ENCODE measurements at places on chromosomes 1 and 21.
A peak's percentile ranks its signal among the peaks of the same experiment; 100 is the strongest.

DNA sequence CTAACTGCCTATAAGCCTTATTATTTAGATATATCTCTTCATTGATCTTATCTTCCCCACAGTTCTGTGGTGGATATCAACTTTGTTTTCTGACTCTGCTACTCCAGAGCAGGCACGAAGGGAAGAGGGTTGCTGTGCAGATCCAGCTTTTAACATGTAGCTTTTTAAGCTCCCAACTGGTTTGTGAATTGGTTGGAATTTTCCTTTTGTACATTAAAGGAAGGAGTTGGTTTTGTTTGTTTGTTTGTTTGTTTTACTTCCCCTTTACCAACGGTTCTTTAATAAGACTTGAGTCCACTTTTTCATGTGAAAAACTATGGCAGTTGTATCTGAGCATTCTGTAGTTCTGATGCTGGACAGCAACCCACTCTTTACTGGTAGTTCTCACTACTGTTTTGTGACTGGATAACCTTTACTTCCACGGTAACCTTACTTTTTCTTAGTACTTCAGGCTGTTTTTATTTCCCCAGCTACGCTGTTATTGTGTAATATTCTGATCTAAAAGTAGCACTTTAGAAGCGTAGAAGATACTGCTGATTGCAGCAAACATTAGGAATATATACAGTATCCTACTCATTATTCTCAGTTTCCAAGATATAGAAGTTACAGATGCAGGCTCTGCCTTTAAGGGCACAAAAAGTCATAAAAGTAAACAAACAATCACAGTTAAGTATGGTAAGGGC, 1.6 kb downstream of the GNPAT start:
- DNase-seq: no peak

- DNase-seq: no peak
Observed at GRCh38 chr1:230493264-230493663, 67.1 kb upstream of the PGBD5 start.

- DNase-seq: no peak
Observed at GRCh38 chr21:41373763-41374162, 11.9 kb downstream of the MX2 start.

DNA sequence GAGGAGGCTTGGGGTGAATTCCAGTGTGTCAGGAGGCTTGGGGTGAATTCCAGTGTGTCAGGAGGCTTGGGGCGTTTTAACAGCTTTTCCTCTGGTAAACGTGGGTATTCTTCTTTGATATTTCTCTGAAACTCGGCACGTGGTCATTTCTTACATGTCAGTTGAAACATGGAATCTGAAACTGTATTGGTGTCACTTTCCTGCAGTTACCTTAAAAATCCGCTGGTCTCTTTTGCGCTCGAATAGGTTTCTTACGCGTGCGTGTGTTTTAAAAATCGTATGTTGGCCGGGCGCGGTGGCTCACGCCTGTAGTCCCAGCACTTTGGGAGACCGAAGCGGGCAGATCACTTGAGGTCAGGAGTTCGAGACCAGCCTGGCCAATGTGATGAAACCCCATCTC, 33.5 kb downstream of the PRKCZ start:
- no peak for DNase-seq

- DNase-seq: peak; percentile 65
Observed at GRCh38 chr1:64623750-64624191, 121.1 kb upstream of the RAVER2 start.

DNA sequence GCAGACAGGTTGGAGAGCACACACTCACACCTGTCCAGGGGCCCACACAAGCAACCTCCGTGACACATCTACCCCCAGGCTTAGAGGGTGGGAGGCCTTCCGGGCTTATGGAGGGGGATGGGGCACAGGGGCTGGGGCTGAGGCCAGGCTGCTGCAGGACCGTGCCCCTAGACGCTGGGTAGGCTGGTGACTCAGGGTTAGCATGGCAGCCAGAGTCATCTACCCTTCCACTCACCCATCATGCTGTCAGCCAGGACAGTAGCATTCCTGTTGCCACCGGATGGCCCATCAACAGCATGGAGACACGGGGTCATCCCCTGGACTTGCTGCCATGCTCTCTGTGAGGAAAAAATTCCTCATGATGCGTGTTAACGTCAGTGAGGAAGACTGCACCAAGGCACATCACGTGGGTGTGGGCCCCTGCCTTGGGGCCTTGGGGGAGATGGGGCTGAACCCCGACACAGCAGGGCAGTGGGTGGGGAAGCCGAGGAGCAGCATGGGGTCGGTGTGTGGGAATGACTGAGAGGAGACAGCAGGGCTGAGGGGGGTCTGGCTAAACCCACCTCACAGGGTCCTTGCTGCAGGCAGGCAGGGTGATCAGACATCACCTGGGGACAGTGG, 52.8 kb downstream of the WNT9A start:
- no peak for DNase-seq

DNA sequence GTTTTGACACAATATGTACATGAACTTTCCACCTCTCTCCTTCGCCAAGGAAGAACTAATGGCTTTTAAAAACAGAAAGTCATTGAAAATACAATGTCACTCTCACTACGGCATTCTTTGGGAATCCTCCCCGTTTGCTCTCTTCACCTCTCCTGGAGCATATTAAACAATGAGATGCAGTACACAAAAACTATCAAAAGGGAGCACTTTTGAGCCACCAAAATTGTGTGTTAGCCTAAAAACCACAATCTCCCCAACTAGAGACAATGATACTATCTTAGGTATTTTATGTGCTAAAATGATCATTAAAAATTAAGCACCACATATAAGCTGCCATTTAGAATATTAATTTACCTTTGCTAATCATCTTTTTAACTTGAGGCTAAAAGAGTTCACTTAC, 425.5 kb downstream of the KCTD3 start:
- DNase-seq: no peak

- no peak for DNase-seq
Observed at GRCh38 chr21:40053007-40053406, 185.8 kb downstream of the PCP4 start.

DNA sequence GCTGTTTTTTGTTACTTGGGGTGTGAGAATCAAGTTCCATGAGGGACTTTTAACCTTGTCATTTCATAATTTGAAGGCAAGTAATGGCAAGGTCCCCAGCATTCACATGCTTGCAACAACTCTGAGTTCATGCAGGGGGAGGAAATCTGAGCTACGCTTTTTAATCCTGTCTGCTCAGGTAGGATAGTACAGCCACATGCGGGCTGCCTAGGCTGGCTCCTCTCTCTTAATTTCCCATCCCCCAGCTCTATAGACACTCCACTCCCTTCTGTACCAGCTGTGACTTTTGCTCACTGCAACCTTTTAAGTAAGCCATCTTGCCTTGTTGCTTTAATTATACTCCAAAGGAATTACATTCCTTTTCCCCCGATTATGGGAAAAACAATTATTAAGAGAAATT, 30.1 kb downstream of the PTGFR start:
- no peak for DNase-seq

DNA sequence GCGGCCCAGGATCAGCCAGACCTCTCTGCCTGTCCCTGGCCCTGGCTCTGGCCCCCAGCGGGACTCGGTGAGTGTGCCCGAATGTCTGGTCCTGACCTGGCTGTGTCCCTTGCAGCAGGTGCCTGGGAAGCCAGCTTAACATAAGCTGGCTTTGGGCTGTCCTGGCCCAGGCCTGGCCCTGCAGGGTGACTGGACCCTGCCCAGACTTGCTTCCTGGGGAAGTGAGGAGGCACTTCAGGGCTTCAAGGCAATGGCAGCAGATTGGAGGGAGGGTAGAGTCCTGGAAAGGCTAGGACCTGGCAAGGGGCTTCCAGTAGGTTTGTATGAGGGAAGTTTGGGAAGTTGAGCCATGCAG, 16.4 kb downstream of the RPS6KA1 start:
- no peak for DNase-seq

- DNase-seq: no peak
Observed at GRCh38 chr1:41245659-41246058, 3.6 kb upstream of the SCMH1 start.

DNA sequence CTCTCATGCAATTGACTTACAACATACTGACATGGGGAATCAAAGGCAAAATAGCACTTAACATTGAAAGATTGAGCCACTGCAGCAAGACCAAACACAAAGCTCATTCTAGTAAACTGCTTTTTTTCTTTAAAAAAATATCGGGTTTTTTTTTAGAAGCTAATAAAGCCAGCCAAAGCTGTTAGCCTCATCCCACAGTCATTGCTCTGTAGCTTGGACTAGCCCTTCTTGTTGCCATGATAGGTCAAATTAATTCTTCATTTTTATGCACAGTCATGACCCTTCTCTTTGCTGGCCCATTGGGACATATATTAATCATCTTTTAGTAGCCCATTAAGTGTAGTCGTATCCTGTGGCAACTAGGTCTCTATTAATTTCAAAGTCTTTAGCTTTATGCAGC, 231.3 kb downstream of the ADGRL2 start:
- no peak for DNase-seq

DNA sequence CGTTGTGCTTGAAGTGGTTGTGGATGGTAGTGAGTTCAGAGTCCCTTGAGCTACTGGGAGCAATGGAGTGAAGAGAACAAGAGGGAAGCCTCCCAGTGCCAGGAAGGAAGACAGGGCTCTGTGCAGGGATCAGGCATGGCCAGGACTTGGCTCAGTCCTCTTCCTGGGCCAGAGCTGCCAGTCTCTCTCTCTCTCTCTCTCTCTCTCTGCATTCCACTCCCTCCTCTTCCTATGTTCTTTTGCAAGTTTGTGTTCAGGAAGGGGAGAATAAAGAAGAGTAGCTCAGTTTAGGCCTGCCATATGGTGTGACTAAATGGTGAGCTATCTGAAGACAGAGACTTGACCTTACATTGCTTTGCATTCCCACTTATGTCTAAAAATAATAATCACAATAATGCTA, 20.5 kb upstream of the RPTN start:
- DNase-seq: no peak

- DNase-seq: no peak
Observed at GRCh38 chr1:8381618-8382017, 63.7 kb downstream of the SLC45A1 start.

DNA sequence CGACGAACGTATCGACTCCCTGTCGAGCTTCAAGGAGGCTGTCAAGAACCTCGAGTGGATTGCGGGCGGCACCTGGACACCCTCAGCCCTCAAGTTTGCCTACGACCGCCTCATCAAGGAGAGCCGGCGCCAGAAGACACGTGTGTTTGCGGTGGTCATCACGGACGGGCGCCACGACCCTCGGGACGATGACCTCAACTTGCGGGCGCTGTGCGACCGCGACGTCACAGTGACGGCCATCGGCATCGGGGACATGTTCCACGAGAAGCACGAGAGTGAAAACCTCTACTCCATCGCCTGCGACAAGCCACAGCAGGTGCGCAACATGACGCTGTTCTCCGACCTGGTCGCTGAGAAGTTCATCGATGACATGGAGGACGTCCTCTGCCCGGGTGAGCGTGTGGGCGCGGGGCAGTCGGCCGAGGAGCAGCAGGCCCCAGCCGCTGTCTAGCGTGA, 28.0 kb downstream of the COL6A2 start:
- DNase-seq: peak; percentile 9

DNA sequence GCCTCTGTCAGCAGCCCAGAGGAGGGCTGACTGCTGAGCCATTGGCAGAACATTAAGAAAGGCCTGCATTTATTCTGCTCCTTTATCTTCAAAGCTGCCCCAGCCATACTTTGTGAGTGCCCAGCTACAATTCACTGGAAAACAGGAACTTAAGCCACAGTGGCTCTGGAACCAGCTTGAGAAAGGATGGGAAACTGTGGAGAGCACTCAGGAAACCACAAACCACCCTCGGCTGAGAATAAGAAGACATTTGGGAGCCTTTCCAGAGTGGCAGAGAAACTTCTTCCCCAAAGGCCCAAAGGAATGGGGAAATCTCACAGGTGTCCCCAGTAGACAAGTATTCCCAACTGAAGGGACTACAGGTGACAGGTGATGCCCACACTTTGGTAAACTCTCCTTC, 1.8 kb downstream of the LAMB3 start:
- no peak for DNase-seq

DNA sequence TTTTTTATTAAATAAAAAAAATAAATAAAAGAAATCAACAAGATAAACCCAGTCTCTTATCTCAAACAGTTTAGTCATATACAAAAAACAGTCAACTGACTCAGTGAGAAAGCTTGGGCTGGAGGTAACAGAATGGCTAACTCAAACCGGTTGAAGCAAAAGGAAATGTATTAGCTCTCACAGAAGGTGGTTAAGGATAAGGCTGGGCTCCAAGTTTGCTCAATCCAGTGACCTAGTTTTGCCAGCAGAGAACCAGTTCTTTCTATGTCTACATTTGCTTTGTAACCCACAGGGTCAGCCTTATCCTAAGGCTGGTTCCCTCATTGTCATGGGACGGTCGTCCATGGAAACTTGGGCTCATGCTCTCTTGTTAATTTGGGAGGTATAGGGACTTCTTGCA, 144.5 kb upstream of the L1TD1 start:
- no peak for DNase-seq

- DNase-seq: no peak
Observed at GRCh38 chr1:65207317-65207716, 59.3 kb downstream of the AK4 start.

DNA sequence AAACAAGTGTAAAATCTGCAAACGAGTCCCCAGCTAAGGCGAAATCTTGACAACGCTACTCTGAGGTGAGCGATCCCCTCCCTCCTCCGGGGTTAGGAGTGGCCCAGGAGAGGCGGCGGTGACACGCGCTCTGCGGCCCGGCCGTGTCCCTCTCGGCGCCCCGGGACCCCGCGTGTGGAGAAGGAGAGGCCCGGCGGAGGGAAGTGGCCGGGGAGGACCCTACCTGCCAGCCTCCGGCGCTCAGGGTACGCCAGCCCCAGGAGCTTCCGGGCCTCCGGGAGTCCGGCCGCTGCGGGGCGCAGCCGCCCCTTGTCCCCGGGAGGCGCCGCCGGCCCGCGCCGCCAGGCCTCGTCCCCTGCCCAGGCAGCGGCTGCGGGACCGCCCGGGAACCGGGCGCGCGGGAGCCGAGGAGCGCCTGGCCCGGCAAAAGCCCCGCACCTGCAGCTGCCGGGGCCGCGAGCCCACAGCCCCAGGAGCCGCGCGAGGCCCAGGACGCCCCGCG, 543 bp downstream of the ABCB10 start:
- peak; percentile 57 for DNase-seq

- no peak for DNase-seq
Observed at GRCh38 chr21:25586326-25586725, 21.0 kb downstream of the MRPL39 start.

DNA sequence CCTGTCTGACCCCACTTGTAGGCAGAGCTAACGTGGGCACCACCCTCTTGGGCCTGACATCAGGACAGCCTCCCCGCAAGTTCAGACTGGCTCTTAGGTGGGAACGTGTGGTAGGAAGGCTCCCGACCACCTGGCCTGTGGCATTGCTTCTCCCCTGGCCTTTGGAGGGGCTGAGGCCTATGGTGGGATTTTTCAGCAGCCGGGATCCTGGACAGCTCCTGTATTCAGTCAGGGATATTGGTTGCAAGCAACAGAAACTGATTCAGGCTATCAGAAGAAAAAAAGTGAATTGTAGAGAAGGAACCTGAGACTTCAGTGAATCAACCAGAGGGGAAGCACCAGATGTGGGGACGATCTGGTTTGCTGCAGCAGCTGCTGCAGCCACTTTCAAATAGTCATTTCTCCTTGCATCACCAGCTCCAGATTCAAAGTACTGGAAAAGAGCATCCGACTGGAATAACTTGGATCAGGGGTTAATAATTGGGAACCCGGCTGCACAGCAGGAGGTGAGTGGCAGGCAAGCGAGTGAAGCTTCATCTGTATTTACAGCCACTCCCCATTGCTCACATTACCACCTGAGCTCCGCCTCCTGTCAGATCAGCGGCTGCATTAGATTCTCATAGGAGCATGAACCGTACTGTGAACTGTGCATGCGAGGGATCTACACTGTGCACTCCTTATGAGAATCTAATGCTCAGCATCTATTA, 5.9 kb downstream of the RNF186 start:
- DNase-seq: no peak

- peak; percentile 60 for DNase-seq
Observed at GRCh38 chr1:9181990-9182783, 52.4 kb upstream of the H6PD start.

- no peak for DNase-seq
Observed at GRCh38 chr1:107858323-107858722, 106.7 kb downstream of the VAV3 start.

Measured in stimulated activated naive CD8-positive, alpha-beta T cell treated with anti-CD3 and anti-CD28 coated beads, Interleukin-15, amount 100 ng/mL, for 72 hours (primary cell).